ENCODE measurements at places on chromosomes 3 and 15. TPM values are rescaled to one million over a fixed set of nuclear protein-coding genes. Genes with fewer than 3 reads are reported as not detected.

DNA sequence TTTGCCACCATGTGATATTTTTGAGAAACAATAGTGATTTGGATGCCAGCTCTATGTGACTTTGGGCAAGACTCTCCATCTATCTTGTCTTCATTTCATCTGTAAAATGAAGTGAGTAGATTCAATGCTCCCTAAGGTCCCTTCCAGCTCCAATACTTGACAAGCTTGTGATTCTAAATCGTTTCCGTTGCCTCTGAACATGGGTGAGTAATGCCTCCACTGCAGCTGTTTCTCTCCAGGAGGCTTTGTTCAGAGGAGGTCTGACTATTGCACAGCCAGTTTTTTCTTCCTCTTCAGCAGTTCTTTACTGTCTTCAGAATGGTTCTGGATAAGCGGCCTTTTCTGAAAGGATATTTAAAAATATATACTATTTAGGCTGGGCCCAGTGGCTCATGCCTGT, 14.8 kb upstream of the TMOD3 start:
- no peak for DNase-seq

DNA sequence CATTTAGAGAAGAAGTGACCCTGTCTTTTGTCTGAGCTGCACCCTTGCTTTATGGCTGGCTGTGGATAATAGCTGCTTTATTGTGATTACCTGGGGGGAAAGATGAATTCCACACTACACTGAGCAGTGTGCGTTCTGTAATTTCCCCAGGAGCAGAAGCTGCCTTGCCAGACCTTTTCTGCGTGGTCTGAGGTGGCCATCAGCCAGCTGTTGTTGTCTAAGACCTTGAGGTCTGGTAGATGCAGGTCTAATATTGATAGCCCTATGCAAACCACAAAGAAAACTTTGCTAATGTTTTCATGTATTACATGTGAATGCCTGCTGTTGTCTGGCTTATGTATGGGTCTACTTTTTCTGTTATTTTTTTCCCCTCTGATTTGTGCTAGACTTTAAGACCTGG, 144.6 kb downstream of the THSD4 start:
- DNase-seq = no peak

GRCh38 chr3:129687586-129688125, 81.2 kb upstream of the PLXND1 start:
- DNase-seq = no peak

GRCh38 chr3:187046033-187046432, 93.3 kb downstream of the RPL39L start:
- no peak for DNase-seq

DNA sequence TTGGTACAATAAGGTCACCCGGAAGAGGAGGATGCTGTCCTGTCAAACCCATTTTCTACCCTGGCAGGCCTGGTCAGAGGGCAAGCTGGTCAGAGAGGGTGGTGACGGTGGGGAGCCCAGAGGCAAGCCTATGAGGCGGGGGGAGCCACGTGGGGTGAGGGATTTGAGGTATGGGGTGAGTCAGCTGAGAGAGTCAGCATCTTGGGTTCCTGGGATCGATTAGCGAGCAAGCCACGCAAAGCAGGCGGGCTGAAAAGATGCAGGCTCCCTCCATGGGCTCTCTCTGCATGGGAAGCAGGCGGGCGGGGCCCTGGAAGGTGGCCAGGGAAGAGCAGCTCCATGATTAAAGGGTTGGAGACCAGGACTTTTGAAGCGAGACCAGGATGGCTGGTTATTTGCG, 48.1 kb downstream of the MAGEF1 start:
- DNase-seq = no peak

DNA sequence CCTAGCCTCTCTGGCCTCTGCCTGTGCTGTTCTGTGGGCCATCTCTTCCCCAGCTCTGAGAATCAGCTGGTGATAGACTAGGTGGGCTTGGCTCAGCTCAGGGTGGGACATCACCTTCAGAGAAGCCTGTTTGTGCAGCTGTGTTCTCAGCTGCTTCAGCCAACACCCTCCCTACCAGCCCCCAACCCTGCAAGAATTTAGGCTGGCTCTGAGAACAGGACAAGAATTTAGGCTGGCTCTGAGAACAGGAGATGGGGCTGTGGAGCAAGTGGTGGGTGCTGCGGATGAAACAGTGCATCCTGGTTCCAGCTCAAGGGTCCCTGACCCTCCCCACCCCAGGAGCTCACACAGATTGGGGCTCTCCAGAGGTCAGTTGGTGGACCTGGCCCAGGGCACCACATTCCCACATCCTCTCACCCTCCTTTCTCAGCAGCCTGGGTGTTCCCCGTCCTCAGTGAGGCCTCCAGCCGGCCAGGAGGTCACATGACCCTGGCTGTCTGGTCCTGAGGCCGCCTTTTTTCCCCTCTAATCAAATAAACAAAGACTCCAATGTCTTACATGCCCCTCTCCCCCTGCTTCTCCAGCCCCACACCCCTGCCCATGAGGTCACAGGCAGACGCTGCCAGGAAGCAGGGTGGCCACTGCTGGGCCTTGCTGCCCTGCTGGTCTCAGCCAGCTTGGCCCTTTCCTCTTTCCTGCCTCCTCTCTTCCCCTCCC, 14.9 kb downstream of the PLEKHO2 start:
- no peak for DNase-seq

DNA sequence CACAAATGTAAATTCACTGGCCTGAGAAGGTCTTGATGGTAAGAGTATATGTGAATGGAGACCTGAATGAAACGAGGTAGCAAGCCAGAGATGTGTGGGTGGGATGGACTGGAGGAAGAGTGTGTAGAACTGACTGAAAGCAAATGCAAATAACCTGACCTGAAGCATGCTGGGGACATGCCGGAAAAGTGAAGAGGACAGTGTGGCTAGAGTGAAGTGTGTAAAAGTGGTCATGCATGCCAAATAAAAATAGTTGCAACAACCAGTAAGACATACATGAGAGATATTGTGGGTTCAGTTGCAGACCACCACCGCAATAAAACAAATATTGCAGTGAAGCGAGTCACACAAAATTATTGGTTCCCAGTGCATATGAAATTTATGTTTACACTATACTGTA, 82.3 kb downstream of the LPP start:
- no peak for DNase-seq

- no peak for DNase-seq
These were observed 7.1 kb downstream of the SIAH2 start for GRCh38 chr3:150755902-150756301.

DNA sequence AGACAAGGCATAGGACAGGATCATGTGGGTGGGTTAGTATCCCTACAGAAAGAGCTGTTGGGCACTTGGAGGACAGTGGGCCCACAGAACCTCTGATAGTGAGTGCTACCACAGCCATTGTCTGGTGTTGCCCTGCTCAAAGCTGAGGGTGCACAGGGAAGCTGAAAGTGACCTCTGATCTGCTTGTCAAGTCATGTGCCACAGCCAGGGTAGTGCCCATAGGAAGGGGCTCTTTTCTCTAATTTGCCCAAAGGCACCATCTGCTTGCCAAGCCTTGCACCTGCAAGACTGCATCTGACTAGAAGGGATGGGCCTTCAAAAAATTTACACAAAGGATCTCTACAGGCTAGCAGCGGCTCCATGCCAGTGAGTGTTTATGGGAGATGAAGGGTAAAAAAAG, 87.4 kb upstream of the GSK3B start:
- no peak for DNase-seq

SYNPR gene
- polyA plus RNA-seq = not detected

PPARG gene
- polyA plus RNA-seq = not detected

Measured in muscle of arm (tissue), 14 donors.